ENCODE measurements at places on chromosomes 7 and 10. TPM values are rescaled to one million over a fixed set of nuclear protein-coding genes. Genes with fewer than 3 reads are reported as not detected.
A peak's percentile ranks its signal among the peaks of the same experiment; 100 is the strongest.

DNA sequence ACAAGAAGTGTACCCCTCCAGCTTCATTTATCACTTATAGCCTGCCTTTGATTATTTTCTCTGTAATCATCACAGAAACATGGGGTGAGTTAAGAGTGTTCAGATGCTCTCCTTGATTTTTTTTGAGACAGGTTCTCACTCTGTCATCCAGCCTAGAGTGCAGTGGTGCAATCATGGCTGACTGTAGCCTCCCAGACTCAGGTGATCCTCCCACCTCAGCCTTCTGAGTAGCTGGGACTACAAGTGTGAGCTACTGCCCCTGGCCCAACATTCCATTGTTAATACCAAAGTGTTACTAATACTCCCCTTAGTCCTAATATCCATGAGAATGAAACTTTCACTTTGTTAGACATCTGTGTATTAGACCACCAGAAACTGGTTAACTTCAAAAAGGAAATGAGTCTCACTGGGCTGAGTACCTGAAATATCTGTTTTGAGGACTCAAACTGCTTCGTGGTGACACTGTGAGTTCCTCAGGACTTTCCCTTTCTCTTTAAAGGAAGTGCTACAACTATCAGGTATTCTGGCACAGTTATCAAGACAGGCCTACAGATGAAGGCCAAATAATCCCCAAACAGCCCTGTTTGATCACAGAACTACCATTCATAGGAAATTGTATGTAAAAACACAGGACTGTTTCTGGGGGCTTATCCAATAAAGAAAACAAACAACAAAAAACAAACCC, 20.5 kb upstream of the CFAP70 start:
- no peak overlapping the region for H3K4me3 ChIP-seq
- H3K36me3 ChIP-seq: peaks cover 30% of the 10 kb centered on the region
- H3K27me3 ChIP-seq: no peaks in the 10 kb centered on the region
- peak overlapping the region; percentile 76 for H3K27ac ChIP-seq
- peaks cover 9% of the 10 kb centered on the region for H3K4me1 ChIP-seq
- DNase-seq: no peak

COL1A2 gene
- 0.26 TPM for total RNA-seq

- no peak overlapping the region for H3K27ac ChIP-seq
- no peaks in the 10 kb centered on the region for H3K4me1 ChIP-seq
- H3K27me3 ChIP-seq: peaks cover 16% of the 10 kb centered on the region
These were observed 253.7 kb downstream of the DYNC1I1 start for GRCh38 chr7:96026010-96026409.

- DNase-seq: no peak
- H3K36me3 ChIP-seq: no peaks in the 10 kb centered on the region
- peak overlapping the region; percentile 88 for H3K27ac ChIP-seq
- peak overlapping the region; percentile 49 for H3K4me3 ChIP-seq
- peaks cover 11% of the 10 kb centered on the region for H3K27me3 ChIP-seq
These were observed 70.0 kb upstream of the PRSS58 start for GRCh38 chr7:142327628-142328405.

DNA sequence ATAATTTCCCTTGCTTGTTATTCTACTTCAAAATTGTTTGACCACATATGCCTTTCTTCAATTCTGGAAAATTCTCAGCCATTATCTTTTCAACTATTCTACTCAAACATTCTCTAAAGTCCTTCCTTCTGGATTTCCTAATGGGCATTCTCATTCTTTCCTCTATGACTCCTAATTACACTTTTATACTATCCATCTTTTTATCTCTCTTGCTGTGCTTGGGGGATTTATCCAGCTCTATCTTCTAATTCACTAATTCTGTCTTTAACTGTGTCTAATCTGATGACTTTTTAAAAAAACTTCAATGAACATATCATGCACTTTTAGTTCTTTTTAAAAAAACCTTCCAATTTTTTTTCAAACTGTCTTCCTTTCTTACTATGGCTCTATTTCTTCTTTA, 38.4 kb downstream of the C10orf143 start:
- no peak overlapping the region for H3K27ac ChIP-seq
- H3K4me1 ChIP-seq: no peaks in the 10 kb centered on the region
- no peak for DNase-seq
- H3K36me3 ChIP-seq: peaks cover 34% of the 10 kb centered on the region

DNA sequence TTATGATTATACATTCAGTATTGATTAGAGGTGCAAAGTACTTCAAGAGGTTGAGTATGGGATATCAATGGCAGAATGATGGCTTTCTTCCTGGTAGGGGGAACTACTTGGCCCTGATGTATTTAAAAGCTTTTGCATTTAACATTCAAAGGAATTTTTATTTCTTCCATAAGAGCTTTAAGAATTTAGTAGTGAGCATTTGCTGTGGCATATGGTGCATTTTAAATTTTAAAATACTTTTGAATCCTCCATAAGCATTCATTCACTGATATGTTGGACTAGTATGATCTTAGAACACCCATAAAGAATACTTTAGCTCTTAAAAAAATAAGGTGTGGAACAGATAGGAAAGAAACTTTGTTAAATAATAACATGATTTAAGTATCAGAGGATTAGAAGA, 191.9 kb upstream of the PPP1R3A start:
- no peak for DNase-seq
- H3K4me3 ChIP-seq: no peak overlapping the region
- no peaks in the 10 kb centered on the region for H3K36me3 ChIP-seq
- no peaks in the 10 kb centered on the region for H3K4me1 ChIP-seq
- H3K27me3 ChIP-seq: peaks cover 4% of the 10 kb centered on the region
- no peak overlapping the region for H3K27ac ChIP-seq

- no peak overlapping the region for H3K4me3 ChIP-seq
- DNase-seq: no peak
- no peaks in the 10 kb centered on the region for H3K27me3 ChIP-seq
These were observed 32.1 kb downstream of the FAS start for GRCh38 chr10:89022734-89023133.

CC2D2B gene
- total RNA-seq: not detected

FAM131B gene
- 1.7 TPM for total RNA-seq

PRF1 gene
- 7.5 TPM for total RNA-seq

SUN3 gene
- not detected for total RNA-seq

GRCh38 chr10:20302033-20302432, 485.8 kb downstream of the PLXDC2 start:
- H3K4me1 ChIP-seq: no peaks in the 10 kb centered on the region
- no peak overlapping the region for H3K27ac ChIP-seq
- H3K4me3 ChIP-seq: no peak overlapping the region

GHRHR gene
- total RNA-seq: not detected

ELN gene
- total RNA-seq: 0.07 TPM

GRCh38 chr10:29896053-29896452, 163.3 kb downstream of the JCAD start:
- no peak for DNase-seq
- H3K27ac ChIP-seq: no peak overlapping the region
- no peaks in the 10 kb centered on the region for H3K36me3 ChIP-seq
- H3K4me3 ChIP-seq: no peak overlapping the region
- H3K27me3 ChIP-seq: peaks cover 7% of the 10 kb centered on the region

DNA sequence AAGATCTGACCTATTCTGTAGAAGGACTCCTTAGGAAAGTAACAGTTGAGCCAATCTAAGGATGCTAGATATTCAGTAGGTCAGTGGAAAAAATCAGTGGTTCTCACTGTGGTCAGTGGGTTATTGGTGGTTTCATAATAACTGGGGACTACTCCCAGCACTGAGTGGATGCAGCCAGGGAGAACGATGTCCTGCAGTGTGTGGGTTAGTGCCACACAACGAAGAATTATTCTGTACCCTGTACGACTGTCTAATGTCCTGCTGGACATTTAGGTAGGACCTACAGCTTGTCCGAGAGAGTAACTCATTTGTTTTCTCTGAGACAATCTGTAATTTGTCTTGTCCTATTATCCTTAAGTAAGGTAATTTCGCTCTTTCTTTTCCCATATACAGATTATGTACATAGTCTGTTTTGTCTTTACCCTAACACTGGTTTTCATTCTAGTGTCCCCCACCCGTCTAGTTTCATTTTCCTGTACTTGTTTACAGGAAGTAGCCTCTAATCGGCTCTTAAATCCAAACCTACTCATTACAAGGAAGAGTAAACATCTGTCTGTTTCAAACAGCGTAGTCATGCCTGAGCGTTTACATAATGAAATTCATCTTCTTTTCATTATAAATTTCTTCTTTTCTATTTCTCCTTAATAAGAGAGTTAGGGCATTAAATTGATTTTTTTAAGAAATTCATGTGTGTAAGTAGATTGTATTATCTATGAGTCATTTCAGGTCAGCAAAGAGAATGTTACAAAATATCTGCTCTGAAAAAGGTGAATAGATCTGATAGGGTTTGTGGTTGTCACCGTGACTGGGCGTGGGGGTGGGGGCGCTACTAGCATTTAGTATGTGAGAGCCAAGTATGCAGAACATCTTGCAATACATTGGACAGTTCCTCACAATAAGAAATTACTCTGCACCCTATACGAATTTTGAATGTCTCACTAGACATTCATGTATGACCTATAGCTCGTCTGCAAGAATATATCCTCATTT, 8.3 kb upstream of the ZC3HAV1L start:
- H3K36me3 ChIP-seq: peaks cover 48% of the 10 kb centered on the region
- H3K4me3 ChIP-seq: no peak overlapping the region
- H3K27me3 ChIP-seq: no peaks in the 10 kb centered on the region
- peak; percentile 76 for DNase-seq
- peaks cover 46% of the 10 kb centered on the region for H3K4me1 ChIP-seq

LRRC27 gene
- 1.9 TPM for total RNA-seq

DNA sequence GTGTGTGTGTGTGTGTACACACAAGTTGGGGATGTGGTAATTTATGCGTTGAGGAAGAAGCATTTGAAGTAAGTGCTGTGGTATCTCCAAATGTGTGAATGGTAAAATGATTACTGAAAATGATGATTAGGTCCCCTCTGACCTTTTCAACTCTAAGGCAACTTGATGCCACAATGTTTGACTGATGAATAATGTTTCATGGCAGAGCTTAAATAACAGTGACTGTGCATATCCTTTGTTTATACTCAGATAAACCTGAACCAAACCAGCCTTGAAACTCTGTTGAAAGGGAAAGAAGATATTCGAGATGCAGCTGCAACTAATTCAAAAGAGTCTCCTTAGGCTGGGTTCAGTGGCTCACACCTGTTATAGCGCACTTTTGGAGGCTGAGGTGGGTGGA, 64.8 kb upstream of the YAE1 start:
- H3K4me1 ChIP-seq: no peaks in the 10 kb centered on the region
- H3K27me3 ChIP-seq: peaks cover 4% of the 10 kb centered on the region
- DNase-seq: no peak
- H3K36me3 ChIP-seq: no peaks in the 10 kb centered on the region
- H3K4me3 ChIP-seq: no peak overlapping the region

GRCh38 chr10:132326925-132327324, 5.1 kb upstream of the LRRC27 start:
- H3K4me1 ChIP-seq: peaks cover 59% of the 10 kb centered on the region
- H3K4me3 ChIP-seq: no peak overlapping the region
- peak; percentile 71 for DNase-seq
- peak overlapping the region; percentile 40 for H3K27ac ChIP-seq
- H3K36me3 ChIP-seq: peaks cover 52% of the 10 kb centered on the region

Measured in activated naive CD4-positive, alpha-beta T cell treated with anti-CD3 and anti-CD28 coated beads for 36 hours (primary cell).